ENCODE measurements at places on chromosomes 3 and 15.

- H3K27ac ChIP-seq, result no peak overlapping the region
- no peak for DNase-seq
- no peaks in the 10 kb centered on the region for H3K27me3 ChIP-seq
- peaks cover 12% of the 10 kb centered on the region for H3K36me3 ChIP-seq
- no peak overlapping the region for H3K4me3 ChIP-seq
- peaks cover 8% of the 10 kb centered on the region for H3K4me1 ChIP-seq
Measured at GRCh38 chr3:38232701-38233100, 32.9 kb upstream of the SLC22A13 start.

GRCh38 chr3:194731506-194732073, 45.9 kb downstream of the FAM43A start:
- no peak overlapping the region for H3K27ac ChIP-seq
- H3K27me3 ChIP-seq, result no peaks in the 10 kb centered on the region
- H3K4me1 ChIP-seq, result no peaks in the 10 kb centered on the region
- no peak overlapping the region for H3K4me3 ChIP-seq
- no peak for DNase-seq
- H3K36me3 ChIP-seq, result no peaks in the 10 kb centered on the region

- no peak for DNase-seq
- H3K27me3 ChIP-seq, result no peaks in the 10 kb centered on the region
- H3K27ac ChIP-seq, result no peak overlapping the region
- H3K4me1 ChIP-seq, result no peaks in the 10 kb centered on the region
- no peaks in the 10 kb centered on the region for H3K36me3 ChIP-seq
Measured at GRCh38 chr3:63364910-63365309, 86.8 kb downstream of the SYNPR start.

- no peaks in the 10 kb centered on the region for H3K27me3 ChIP-seq
- no peak for DNase-seq
- no peak overlapping the region for H3K4me3 ChIP-seq
- no peaks in the 10 kb centered on the region for H3K36me3 ChIP-seq
- H3K4me1 ChIP-seq, result no peaks in the 10 kb centered on the region
Measured at GRCh38 chr15:59453474-59454215, 15.7 kb downstream of the FAM81A start.

- no peaks in the 10 kb centered on the region for H3K27me3 ChIP-seq
- H3K4me1 ChIP-seq, result no peaks in the 10 kb centered on the region
- no peak overlapping the region for H3K27ac ChIP-seq
- no peak overlapping the region for H3K4me3 ChIP-seq
Measured at GRCh38 chr15:36626984-36627383, 47.6 kb downstream of the CDIN1 start.

GRCh38 chr15:43702174-43702573, 8.5 kb downstream of the CKMT1A start:
- no peaks in the 10 kb centered on the region for H3K36me3 ChIP-seq
- no peak overlapping the region for H3K4me3 ChIP-seq
- no peaks in the 10 kb centered on the region for H3K4me1 ChIP-seq
- no peak overlapping the region for H3K27ac ChIP-seq
- no peak for DNase-seq

DNA sequence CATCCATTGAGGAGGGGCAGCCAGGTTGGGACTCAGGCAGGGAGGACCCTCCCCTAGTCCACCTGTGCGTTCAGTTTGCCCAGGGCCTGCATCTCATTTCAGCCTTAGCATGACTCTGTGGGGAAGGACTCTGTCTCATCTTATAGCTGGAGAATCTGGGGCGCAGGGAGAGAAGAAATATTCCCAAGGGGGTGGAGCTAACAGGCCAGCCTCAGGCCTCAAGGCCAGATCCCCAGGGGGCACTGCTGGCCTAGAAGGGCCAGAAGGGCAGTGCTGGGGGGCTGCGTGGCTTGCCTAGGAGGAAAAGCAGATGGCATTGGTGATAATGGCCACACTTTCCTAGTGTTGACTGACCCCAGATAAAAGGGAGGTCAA, 10.9 kb downstream of the AMOTL2 start:
- H3K27ac ChIP-seq, result peak overlapping the region; percentile 100
- DNase-seq, result no peak
- H3K4me1 ChIP-seq, result peaks cover 31% of the 10 kb centered on the region
- peaks cover 21% of the 10 kb centered on the region for H3K36me3 ChIP-seq
- no peaks in the 10 kb centered on the region for H3K27me3 ChIP-seq

DNA sequence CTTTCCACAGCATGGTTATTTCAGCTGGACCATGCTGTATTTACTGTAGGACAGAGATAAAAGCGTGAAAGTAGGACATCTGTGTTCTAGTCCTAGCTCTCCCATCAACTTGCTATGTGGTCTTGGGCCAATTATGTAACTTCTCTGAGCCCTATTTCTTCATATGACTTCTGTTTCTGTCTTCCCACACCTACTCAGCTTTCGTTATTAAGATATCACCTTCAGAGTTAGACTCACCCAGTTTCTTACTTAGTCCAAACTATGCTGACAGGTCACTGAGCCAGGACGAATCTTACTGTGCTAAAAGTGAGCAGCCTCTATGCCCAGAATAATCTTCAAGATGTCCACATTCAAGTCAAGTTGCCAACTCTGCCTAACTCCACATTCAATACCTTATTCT, 283.7 kb downstream of the IL5RA start:
- H3K27ac ChIP-seq, result no peak overlapping the region
- no peaks in the 10 kb centered on the region for H3K36me3 ChIP-seq
- no peaks in the 10 kb centered on the region for H3K4me1 ChIP-seq

GRCh38 chr15:70318594-70319465, 221.1 kb upstream of the TLE3 start:
- no peaks in the 10 kb centered on the region for H3K36me3 ChIP-seq
- peaks cover 48% of the 10 kb centered on the region for H3K4me1 ChIP-seq
- no peak overlapping the region for H3K4me3 ChIP-seq
- H3K27me3 ChIP-seq, result no peaks in the 10 kb centered on the region
- no peak for DNase-seq

DNA sequence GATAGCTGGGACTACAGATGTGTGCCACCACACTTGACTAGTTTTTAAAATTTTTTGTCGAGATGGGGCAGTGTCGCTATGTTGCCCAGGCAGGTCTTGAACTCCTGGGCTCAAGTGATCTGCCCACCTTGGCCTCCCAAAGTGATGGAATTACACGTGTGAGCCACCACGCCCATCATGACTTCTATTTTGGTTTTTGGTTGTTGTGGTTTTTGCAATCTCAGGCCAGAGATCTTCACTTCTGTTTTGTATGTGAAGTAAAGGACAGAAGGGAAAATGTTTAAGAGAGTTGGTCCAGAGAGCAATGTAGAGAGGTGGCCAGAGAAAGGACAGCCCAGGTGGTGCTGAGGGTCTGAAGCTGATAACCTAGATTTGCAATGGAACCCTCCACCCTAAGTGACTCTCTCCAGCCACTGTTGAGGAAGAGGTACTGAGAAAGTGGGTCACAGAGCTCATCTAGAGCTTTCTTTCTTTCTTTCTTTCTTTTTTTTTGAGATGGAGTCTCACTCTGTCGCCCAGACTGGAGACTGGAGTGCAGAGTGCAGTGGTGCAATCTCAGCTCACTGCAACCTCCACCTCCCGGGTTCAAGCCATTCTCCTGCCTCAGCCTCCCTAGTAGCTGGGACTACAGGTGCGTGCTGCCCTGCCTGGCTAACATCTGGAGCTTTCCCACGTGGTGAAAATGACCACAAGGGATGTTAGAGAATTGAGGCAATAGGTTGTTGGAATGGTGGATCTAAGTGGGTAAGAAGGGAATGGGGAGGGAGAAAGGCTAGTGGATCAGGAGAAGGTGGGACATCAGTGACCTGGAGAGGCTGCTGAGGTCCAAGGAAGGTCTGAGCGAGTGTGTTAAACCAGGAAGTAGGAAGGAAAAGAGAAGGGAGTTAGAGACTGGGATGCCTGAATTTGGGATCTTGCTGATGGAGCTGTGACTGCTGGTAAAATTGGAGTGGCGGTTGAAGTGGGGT, 22.4 kb upstream of the SEMA4B start:
- H3K36me3 ChIP-seq, result no peaks in the 10 kb centered on the region
- no peak overlapping the region for H3K4me3 ChIP-seq
- peak overlapping the region; percentile 92 for H3K27ac ChIP-seq
- H3K4me1 ChIP-seq, result peaks cover 34% of the 10 kb centered on the region
- no peaks in the 10 kb centered on the region for H3K27me3 ChIP-seq

DNA sequence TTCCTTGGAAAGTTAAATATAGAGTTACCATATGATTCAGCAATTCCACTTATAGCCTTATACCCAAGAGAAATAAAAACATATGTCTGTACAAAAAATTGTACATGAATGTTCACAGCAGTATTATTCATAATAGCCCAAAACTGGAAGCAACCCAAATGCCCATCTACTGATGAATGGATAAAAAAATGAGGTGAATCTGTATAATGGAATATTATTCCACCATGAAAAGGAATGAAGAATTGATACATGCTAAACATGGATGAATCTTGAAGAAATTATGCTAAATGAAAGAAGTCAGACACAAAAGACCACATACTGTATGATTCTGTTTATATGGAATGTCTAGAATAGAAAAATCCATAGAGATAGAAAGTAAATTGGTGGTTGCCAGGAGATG, 61.4 kb downstream of the TTC23 start:
- H3K27ac ChIP-seq, result no peak overlapping the region
- no peaks in the 10 kb centered on the region for H3K27me3 ChIP-seq
- no peak overlapping the region for H3K4me3 ChIP-seq

DNA sequence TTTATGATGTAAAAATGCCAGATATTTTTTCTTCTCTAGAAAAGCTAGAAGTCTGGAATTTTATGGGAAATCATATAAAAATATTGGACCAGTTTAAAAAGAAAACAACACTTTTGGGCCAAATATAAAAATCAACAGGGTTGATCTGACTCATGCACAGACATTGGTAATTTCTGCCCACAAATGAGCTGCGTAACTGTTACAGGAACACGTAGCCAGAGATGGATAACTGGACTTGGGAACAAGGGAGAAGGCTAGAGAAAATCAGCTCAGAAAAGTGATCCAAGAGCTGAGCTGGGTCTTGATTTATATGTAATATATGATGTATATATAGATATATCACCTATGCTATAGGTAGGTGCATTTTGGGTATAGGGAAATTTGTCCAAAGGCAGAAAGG, 36.8 kb upstream of the NAALADL2 start:
- H3K27me3 ChIP-seq, result no peaks in the 10 kb centered on the region
- no peaks in the 10 kb centered on the region for H3K4me1 ChIP-seq
- H3K4me3 ChIP-seq, result no peak overlapping the region
- no peak for DNase-seq
- H3K36me3 ChIP-seq, result no peaks in the 10 kb centered on the region

- no peaks in the 10 kb centered on the region for H3K27me3 ChIP-seq
- no peak overlapping the region for H3K4me3 ChIP-seq
- H3K36me3 ChIP-seq, result peaks cover 3% of the 10 kb centered on the region
- no peak overlapping the region for H3K27ac ChIP-seq
Measured at GRCh38 chr3:172334671-172335207, 113.5 kb downstream of the GHSR start.

- DNase-seq, result peak; percentile 30
- H3K4me1 ChIP-seq, result no peaks in the 10 kb centered on the region
- no peak overlapping the region for H3K4me3 ChIP-seq
Measured at GRCh38 chr3:24773798-24774197, 279.1 kb upstream of the THRB start.

GRCh38 chr3:20421-20820, 176.1 kb upstream of the CHL1 start:
- no peak overlapping the region for H3K27ac ChIP-seq
- no peaks in the 10 kb centered on the region for H3K27me3 ChIP-seq
- H3K36me3 ChIP-seq, result no peaks in the 10 kb centered on the region
- H3K4me1 ChIP-seq, result no peaks in the 10 kb centered on the region
- no peak for DNase-seq

- H3K36me3 ChIP-seq, result no peaks in the 10 kb centered on the region
- no peak for DNase-seq
- no peak overlapping the region for H3K4me3 ChIP-seq
- H3K4me1 ChIP-seq, result no peaks in the 10 kb centered on the region
Measured at GRCh38 chr15:36218991-36219390, 360.4 kb upstream of the CDIN1 start.

- no peaks in the 10 kb centered on the region for H3K27me3 ChIP-seq
- DNase-seq, result no peak
- H3K4me3 ChIP-seq, result no peak overlapping the region
- no peaks in the 10 kb centered on the region for H3K4me1 ChIP-seq
- no peak overlapping the region for H3K27ac ChIP-seq
Measured at GRCh38 chr15:86677278-86677677, 597.6 kb downstream of the AGBL1 start.

- no peaks in the 10 kb centered on the region for H3K4me1 ChIP-seq
- H3K27ac ChIP-seq, result no peak overlapping the region
- H3K4me3 ChIP-seq, result no peak overlapping the region
- no peaks in the 10 kb centered on the region for H3K36me3 ChIP-seq
- no peaks in the 10 kb centered on the region for H3K27me3 ChIP-seq
Measured at GRCh38 chr3:81863756-81864155, 102.3 kb upstream of the GBE1 start.

DNA sequence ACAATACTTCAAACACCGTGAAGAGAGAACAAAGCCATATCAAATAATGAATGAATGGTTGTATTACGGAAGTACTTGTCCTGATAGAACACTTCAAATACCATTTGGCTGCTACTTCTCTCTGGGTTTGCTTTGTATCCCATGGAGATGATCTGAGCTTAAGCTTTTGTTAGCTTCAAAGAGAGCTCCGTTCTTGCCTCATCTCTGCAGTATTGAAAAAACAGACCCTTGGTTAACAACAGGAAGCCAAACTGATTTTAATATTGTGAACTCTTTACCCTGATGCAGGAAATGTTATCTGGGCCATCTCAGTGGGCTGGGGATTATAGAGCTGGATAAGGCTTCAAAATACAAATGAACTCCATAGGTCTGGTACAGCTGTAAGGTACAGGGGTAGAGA, 101.0 kb downstream of the CHL1 start:
- no peaks in the 10 kb centered on the region for H3K27me3 ChIP-seq
- H3K4me1 ChIP-seq, result no peaks in the 10 kb centered on the region
- no peak overlapping the region for H3K4me3 ChIP-seq
- H3K36me3 ChIP-seq, result no peaks in the 10 kb centered on the region
- no peak overlapping the region for H3K27ac ChIP-seq
- DNase-seq, result no peak

DNA sequence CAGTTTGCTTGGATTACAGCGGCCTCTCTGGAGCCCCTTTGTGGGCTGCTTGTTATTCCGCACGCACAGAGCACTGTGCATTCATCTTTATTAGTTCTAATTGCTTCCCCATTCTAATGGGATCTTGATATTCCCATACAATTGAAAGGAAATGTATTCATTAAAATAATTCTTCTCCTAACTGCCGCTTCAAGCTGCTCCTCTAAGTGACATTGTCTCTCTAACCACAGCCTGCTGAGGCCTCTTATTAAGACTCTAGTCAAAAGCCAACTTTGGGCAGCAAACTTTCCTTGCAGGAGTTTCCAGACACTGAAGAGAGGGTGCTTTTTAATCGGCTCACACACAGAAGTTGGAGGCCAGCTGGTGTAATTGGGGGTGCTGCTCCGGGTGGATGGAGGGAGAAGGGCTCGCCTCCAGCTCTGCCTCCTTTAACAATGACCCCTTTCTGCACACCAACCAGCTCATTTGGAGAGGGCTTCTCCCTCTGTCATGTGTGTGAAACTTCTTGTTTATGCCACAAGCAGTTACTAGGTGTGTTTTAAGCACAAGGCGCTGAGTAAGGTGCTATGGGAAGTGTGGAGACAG, 5.6 kb upstream of the MAGEF1 start:
- no peak overlapping the region for H3K4me3 ChIP-seq
- no peak for DNase-seq
- H3K27ac ChIP-seq, result peak overlapping the region; percentile 92

GRCh38 chr3:29333576-29333975, 52.7 kb downstream of the RBMS3 start:
- H3K36me3 ChIP-seq, result no peaks in the 10 kb centered on the region
- no peaks in the 10 kb centered on the region for H3K27me3 ChIP-seq
- H3K4me1 ChIP-seq, result peaks cover 51% of the 10 kb centered on the region
- DNase-seq, result no peak

GRCh38 chr15:25368850-25369249, 70.0 kb downstream of the UBE3A start:
- H3K36me3 ChIP-seq, result no peaks in the 10 kb centered on the region
- no peak overlapping the region for H3K27ac ChIP-seq
- DNase-seq, result no peak
- H3K27me3 ChIP-seq, result no peaks in the 10 kb centered on the region

All from tibial nerve (tissue), 4 donors.